ENCODE measurements at places on chromosomes 3 and 15. TPM values are rescaled to one million over a fixed set of nuclear protein-coding genes. Genes with fewer than 3 reads are reported as not detected.

Gene LRRK1
- total RNA-seq = 14.2 TPM

Gene CHST13
- total RNA-seq = not detected

DNA sequence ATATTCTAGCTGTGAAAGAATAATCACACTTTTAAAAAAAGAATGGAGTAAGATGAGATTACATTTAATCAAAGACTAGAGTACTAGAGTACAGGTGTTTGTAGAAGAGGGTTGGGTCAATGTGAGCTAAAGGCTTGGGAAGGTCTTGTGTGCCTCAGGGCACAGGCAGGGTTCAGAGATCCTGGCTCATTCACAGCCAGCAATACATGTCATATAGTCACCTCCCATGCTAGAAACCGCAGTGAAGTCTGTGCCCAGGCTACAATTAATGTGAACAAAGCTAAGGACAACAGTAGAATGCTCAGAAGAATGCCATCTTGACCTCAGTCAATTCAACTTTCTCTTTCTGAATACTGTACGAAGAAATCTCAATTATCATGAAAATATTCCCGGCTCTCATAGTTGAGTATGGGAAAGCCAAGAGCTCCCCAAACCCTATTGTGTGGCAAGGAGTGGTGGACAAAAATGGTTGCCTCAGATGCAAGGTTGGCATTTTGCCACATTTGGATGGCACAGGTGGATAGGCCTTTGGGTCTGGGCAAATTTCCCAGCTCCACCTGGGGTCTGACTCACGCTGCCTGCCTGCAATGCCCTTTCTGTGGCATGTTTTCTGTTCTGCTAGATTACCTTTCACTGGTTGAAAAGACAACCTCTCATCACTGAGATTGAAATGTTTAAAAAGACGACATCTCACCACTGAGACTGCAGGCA is 70.2 kb downstream of the NMD3 start:
- peak; percentile 97 for ATAC-seq

DNA sequence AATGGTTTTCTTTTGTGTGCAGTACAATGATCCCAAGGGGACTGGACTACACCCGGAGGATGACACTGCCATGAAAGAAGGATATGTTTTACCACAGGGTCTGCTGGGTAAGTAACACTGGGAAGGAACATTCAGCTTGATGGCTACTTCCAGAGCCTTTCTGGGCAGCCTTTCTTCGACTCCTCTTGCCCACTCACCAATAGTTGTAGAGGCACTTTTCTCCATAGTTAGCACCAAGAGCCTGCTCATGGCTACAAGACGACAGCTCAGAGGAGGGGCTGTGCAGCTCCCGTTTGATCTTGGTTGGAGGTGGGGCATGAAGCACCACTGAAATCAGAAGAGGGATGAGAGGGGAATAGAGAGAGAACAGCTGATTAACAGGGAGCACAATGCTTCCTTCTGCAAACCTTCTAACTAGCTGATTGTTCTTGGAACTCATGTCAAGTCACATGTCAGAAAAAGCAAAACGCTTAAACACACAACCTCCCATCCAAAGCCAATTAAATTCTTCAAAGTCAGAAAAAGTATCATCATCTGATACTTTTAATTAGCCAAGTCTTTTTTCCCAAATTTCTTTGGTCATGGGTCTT is 27.9 kb downstream of the ETV5 start:
- ATAC-seq = no peak

GRCh38 chr3:39106851-39107387 is 508 bp downstream of the GORASP1 start:
- ATAC-seq = peak; percentile 66

DNA sequence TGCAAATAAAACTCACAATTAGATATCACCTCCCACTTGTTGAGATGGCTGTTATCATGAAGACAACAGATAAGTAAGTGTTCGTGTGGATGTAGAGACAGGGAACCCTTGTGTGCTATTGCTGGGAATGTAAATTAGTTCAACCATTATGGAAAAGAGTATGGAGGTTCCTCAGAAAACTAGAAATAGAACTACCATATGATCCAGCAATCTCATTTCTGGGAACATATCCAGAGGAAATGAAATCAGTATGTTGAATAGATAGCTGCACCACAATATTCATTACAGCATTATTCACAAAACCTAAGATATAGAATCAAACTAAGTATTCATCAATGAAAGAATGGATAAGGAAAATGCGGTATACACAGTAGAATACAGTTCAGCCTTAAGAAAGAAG is 418.7 kb upstream of the CNTN6 start:
- no peak for ATAC-seq

- ATAC-seq = no peak
These were observed 3.6 kb upstream of the DPH6 start for GRCh38 chr15:35549567-35549966.

DNA sequence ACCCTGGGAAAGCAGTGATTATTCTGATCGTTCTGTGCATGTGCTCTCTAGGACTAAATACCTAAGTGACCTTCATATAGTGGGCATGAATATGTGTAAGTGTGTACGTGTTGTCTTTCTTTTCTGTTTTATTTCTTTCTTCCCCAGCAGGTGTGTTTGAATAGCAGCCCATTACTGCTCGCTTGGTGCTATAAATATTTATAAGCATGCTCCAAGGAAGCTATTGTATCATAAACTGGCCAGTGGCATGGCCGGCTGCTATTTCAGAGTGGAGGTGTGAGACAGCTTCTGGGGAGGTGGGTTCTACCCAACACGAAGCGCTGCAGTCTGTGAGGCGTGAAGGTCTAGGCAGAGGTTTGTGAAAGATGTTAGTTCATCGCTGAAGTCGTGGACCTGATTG is 641.8 kb downstream of the NTRK3 start:
- ATAC-seq = no peak

Gene IDH3A
- 99.2 TPM for total RNA-seq

Gene NAALADL2
- 2.4 TPM for total RNA-seq

DNA sequence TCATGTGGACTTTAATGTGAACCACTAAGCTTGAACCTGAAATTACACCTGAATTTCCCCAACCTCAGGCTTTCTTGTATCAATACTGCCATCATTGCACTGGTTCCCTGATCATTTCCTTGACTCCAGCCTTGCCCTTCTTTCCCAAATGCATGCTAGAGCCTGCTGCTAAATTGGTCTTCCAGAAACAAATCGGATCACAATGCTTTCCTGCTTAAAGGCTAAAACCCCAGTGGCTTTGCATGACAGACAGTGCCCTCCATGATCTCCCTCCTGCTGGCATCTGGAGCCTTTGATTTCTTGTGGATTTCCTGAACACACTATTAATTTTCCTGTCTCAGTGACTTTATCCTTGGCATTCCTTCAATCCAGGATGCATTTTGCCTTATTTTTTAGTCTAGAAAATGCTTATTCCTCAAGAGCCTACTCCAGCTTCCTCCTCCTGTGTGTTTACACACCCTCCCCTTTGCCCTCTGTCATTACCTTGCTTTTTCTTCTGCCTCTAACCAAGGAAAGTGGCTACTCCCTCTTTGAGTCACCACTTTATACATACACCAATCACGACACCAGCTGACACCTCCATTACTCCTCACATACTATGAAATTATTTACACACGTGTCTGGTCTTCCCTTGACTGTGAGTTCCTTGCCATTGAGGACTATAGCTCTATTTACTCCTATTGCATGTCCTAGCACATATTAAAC is 214.6 kb downstream of the KCNAB1 start:
- ATAC-seq = peak; percentile 84

DNA sequence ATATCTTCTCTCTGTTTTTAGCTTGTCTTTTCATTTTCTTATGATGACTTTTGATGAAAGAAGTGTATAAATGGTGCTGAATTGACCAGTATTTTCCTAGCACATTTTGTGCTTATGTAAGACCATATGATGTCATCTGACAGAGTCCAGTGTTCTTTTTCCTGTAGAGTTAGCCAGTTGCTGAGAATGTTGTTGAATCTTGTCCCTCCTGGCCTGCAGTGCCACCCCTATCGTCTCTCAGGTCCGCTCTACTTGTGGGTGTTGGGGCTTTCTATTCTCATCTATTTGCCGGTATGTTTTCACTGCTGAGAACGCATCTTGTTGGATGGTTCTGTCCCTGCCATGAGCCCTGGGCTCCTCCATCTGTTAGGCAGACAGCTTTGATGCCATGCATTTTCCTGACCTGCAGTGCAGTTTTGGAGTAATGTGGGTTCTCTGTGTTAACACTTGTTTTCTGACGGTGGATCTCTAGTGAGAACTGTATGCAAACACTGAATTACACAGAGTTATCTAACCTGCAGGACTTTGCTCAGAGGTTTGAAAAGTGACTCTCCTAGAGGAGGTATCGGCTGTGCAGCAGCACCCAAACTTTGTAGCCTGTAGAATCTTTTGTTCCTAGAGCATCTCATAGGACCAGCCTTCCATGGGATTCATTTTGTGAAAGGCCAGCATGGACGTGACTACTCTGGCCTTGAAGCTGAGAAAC is 44.6 kb downstream of the SLC6A20 start:
- no peak for ATAC-seq

Gene B3GALNT1
- total RNA-seq = 5.2 TPM

Gene AADACL2
- not detected for total RNA-seq

Gene CHRNB4
- total RNA-seq = 0.72 TPM

Gene FOXL2NB
- total RNA-seq = not detected

- no peak for ATAC-seq
These were observed 49.4 kb downstream of the NFKBIZ start for GRCh38 chr3:101898752-101899169.

Gene MKRN3
- 2.5 TPM for total RNA-seq
